DND-41 (cell line): ENCODE measurements at places on chromosomes 16 and 17.

GRCh38 chr16:83813823-83814658 is 6.3 kb downstream of the HSBP1 start:
- no peak for DNase-seq

DNA sequence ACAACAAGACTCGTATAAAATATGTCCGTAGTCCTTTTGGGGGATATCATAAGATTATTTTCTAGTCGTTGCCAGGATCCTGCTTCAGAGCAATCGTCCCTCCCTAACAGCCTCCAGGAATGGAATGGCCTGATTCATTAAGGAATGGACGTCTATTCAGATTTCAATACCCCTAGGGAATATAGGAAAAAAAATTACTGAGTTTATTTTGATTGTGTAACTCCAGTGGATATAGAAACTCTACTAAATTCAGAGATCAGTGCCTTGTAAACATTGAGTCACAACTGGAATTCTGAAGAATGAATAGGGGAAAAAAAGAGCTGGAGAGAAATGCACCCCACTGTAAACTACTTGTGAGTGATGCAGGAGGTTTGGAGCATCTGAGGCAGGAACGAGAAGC is 1171.5 kb upstream of the GOT2 start:
- no peak for DNase-seq

- no peak for DNase-seq
Measured at GRCh38 chr16:7834771-7835431, 502.3 kb downstream of the RBFOX1 start.

DNA sequence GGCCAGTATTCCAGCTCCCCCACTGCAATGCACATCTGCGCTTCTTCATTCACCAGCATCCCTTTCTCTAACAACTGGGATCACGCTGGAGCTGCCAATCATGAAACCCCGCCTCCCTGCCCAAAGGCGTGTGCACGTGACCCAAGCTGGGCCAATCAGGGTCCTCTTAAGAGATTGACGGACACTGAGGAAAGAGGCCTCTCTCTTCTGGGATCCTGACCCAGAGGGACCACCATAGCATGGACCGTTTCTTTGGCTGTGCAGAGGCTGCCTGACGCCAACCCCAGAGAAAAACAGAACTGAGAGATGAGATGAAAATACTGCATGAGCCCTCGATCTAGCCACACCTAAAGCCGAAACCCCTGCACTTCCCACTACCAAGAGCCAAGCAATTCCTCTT is 32.0 kb downstream of the COTL1 start:
- no peak for DNase-seq

DNA sequence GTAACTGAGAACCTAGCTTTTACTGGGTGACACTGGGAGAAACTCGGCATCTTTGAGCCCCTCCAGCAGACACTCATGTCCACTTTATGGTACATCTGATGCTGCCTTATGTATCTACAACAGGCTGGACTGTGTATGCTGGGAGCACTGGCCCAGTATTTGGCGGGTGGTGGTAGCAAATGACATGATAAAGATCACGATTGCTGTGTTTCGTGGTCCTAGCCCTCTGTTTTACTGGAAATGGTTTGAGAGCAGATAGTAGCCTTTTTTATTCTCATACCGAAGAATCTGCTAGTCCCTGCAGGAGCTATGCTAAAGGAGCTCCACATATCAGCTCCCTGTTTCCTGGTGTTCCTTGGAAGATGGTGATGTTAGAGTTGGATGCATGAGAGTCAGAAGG is 150.3 kb downstream of the CCDC182 start:
- DNase-seq = no peak

DNA sequence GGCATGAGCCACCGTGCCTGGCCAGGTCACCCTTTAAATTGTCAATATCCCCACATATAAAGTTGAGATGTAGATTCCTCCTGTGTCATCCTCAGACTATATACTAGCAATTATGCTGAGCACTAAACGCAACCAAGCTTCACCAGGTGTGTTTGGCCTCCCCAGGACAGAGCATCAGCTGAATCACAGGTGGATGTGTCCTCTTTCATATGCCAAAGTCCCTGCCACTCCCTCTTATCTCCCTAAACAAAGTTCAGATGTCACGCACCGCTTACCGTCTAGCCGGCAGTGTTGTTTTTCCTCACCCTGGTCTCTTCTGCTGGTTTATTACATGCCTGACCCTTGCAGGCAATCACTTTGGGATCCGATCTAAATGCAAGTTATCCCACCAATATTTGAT is 43.8 kb upstream of the ARHGAP44 start:
- DNase-seq = no peak

- no peak for DNase-seq
Measured at GRCh38 chr17:17220529-17220928, 14.4 kb upstream of the PLD6 start.

- no peak for DNase-seq
Measured at GRCh38 chr16:55568207-55568606, 1.7 kb downstream of the CAPNS2 start.

DNA sequence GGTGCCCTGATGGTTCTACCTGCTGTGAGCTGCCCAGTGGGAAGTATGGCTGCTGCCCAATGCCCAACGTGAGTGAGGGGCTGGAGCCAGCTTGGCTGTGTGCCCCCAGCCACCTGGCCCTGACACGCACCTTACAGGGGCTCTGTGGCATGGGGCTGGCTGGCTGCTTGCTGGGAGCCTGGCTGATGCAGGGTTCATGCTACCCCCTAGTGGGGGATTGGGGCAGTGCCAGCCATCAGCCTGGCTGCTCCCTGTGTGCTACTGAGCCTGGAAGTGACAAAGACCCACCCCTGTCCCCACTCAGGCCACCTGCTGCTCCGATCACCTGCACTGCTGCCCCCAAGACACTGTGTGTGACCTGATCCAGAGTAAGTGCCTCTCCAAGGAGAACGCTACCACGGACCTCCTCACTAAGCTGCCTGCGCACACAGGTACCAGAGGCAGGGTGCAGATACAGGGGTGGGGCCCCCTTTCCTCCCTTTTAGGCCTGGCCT is 5.7 kb downstream of the GRN start:
- DNase-seq = peak; percentile 79

GRCh38 chr16:88569614-88569984 is 604 bp upstream of the ZC3H18 start:
- no peak for DNase-seq

DNA sequence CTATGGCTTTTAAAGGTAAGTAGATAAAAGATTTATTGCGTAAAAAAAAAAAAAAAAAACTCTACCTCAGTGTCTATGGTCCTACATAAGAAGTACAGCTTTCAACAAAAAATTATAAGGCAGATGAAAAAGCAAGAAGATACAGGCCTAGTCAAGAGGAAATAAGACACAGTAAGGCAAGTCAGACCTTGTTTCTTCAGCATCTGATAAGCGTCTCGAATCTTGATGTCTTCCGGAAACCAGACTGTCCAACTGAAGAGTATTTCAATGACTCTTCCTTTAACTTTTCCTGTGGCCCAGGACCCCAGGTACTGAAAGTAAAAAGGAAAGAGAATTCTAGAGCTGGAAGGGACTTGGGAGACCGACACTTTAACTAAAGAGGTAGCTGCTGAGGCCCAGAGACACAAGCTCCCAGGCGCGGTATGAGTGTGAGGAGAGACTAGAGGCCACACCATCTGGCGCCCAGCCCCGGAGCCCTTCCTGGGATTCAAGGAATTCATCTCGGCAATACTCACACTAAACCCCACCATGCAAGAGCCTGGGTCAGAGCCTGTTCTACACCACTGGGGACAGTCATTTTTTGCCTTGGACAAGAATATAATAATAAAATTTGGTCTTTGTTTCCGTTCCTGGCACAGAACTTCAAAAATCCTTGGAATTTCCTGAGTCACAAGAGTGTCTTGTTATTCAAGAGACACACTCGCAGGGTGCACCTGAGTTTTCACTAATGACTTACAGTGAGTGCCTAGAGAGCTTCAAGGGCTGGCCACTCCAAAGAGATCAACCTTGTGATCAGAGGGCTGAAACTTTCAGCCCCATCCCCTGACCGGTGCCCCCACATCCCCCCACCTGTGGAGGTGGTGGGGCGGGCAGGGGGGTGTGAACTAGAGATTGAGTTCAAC is 18.6 kb downstream of the GGA2 start:
- DNase-seq = no peak

- no peak for DNase-seq
Measured at GRCh38 chr17:15490634-15491261, 23.3 kb upstream of the CDRT4 start.

- no peak for DNase-seq
Measured at GRCh38 chr17:78678222-78678557, 101.0 kb upstream of the DNAH17 start.

GRCh38 chr17:64920419-64921172 is 1.3 kb upstream of the LRRC37A3 start:
- DNase-seq = no peak

GRCh38 chr16:3579776-3580175 is 2.6 kb upstream of the NLRC3 start:
- no peak for DNase-seq

GRCh38 chr16:30065943-30066760 is 592 bp downstream of the ALDOA start:
- DNase-seq = no peak

DNA sequence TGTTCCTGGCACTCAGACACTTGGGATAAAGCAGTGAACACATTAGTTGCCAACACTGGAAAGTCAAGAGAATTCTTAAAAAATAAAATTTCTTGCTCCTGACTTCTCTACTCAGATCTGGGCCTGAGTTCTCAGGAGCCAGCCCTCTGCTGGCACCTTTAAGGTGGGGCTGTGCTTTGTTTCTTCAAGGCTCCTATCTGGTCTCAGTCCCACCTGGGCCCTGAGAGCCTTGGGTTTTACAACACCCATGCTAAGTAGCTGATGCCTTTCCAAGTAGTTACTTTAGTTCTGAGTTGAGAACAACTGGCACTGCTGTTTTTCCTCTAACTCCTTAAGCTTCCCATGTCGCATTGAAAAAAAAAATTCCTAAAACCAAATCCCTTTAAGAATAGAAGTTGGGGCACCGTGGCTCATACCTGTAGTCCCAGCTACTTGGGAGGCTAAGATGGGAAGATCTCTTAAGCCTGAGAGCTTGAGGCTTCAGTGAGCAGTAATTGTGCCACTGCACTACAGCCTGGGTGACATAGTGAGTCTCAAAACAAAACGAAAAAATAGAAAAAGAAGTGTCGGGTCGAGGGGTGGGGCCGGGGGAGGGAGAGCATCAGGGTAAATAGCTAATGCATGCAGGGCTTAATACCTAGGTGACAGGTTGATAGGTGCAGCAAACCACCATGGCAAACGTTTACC is 16.6 kb downstream of the CHAD start:
- DNase-seq = no peak

- DNase-seq = no peak
Measured at GRCh38 chr17:58605986-58606385, 85.9 kb downstream of the TEX14 start.
